Activated CD8-positive, alpha-beta T cell treated with anti-CD3 and anti-CD28 coated beads, Interleukin-2, amount 10 ng/mL, durations not matched to agents 7 days and 5 days (primary cell): ENCODE measurements at places on chromosomes 5 and 9. TPM values are rescaled to one million over a fixed set of nuclear protein-coding genes. Genes with fewer than 3 reads are reported as not detected.

Gene C5orf46
- not detected for total RNA-seq

Gene GALT
- 83.9 TPM for total RNA-seq

Gene CCL28
- 11.9 TPM for total RNA-seq

Gene PAEP
- not detected for total RNA-seq

Gene DRD1
- not detected for total RNA-seq

Gene TEX10
- total RNA-seq = 20.6 TPM

Gene SLC2A6
- total RNA-seq = 14.1 TPM

Gene IGIP
- 2.4 TPM for total RNA-seq

- no peak for DNase-seq
- peaks cover 9% of the 10 kb centered on the region for H3K4me1 ChIP-seq
- no peak overlapping the region for H3K4me3 ChIP-seq
- peaks cover 29% of the 10 kb centered on the region for H3K27me3 ChIP-seq
- no peak overlapping the region for H3K27ac ChIP-seq
These were observed 518.3 kb downstream of the CTNND2 start for GRCh38 chr5:11385901-11386293.

DNA sequence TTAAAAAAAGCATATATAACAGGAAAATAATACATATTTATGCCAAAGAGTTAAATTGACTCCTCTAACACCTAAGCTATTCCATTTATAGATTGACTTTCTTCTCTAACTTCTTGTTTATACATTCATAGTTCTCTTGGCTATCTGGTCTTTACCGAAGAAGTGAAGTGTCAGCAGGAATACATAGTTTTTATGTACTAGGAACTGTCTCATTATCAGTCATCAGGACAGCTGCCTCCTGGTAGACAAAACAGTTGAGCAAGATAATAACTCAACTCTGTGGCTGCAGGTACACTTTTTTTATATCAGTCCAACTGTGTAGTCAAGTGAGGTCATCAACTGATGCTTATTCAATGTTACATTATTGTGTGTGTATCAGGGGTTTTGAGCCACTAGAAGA, 1436.0 kb upstream of the NUDT12 start:
- H3K36me3 ChIP-seq = no peaks in the 10 kb centered on the region
- no peaks in the 10 kb centered on the region for H3K27me3 ChIP-seq

- H3K4me1 ChIP-seq = no peaks in the 10 kb centered on the region
- H3K4me3 ChIP-seq = no peak overlapping the region
- H3K36me3 ChIP-seq = no peaks in the 10 kb centered on the region
These were observed 55.3 kb downstream of the ENTREP1 start for GRCh38 chr9:69380301-69380700.

GRCh38 chr9:8456344-8456743, 656.8 kb upstream of the DMAC1 start:
- no peaks in the 10 kb centered on the region for H3K4me1 ChIP-seq
- H3K36me3 ChIP-seq = no peaks in the 10 kb centered on the region
- H3K27ac ChIP-seq = no peak overlapping the region
- no peaks in the 10 kb centered on the region for H3K27me3 ChIP-seq

DNA sequence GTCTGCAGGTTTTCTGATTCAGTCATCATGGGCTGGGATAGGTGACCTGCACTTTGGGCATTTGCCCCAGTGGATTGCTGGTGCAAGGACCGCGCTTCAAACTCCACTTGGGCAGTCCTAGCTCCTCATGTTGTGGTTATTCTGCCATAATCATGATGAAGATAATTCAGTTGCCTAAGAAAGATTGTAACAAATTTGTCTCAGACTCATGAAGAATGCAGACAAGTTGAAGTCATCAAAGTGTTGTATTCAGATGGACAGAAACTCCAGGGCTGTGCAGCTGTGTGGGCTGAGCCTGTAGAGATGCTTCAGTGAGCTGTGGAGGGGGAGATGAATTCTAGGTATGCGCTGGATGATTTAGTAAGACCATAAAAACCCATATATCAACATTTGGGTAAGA, 38.5 kb downstream of the TARS1 start:
- H3K27me3 ChIP-seq = no peaks in the 10 kb centered on the region
- no peak for DNase-seq
- H3K27ac ChIP-seq = no peak overlapping the region
- H3K4me3 ChIP-seq = no peak overlapping the region
- H3K36me3 ChIP-seq = peaks cover 35% of the 10 kb centered on the region

DNA sequence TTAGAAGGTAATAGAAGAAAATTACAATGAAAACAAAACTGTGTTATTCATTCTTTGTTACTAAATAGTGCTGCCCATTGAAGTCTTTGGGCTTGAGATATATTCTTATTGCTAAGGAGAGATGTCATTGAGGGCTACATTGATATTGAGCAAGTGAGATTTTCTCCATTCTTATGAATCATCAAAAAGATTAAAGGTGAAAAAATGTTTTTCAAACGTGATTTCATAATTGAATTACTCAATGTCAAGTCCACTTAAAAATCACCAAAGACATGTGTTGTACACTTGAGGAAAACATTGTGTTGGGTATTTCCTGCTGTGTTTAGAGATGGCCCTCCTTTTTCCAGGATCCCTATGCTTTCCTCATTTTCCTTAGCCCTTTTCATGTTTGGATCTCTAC, 448.1 kb downstream of the NFIB start:
- no peak overlapping the region for H3K4me3 ChIP-seq
- H3K27ac ChIP-seq = no peak overlapping the region
- no peak for DNase-seq
- H3K4me1 ChIP-seq = no peaks in the 10 kb centered on the region

GRCh38 chr5:171984748-171985419, 21.6 kb downstream of the FBXW11 start:
- H3K4me3 ChIP-seq = no peak overlapping the region
- H3K4me1 ChIP-seq = peaks cover 31% of the 10 kb centered on the region
- no peaks in the 10 kb centered on the region for H3K27me3 ChIP-seq

- H3K27ac ChIP-seq = no peak overlapping the region
- no peak overlapping the region for H3K4me3 ChIP-seq
- no peaks in the 10 kb centered on the region for H3K4me1 ChIP-seq
These were observed 659.8 kb downstream of the IRX1 start for GRCh38 chr5:4255441-4255840.

DNA sequence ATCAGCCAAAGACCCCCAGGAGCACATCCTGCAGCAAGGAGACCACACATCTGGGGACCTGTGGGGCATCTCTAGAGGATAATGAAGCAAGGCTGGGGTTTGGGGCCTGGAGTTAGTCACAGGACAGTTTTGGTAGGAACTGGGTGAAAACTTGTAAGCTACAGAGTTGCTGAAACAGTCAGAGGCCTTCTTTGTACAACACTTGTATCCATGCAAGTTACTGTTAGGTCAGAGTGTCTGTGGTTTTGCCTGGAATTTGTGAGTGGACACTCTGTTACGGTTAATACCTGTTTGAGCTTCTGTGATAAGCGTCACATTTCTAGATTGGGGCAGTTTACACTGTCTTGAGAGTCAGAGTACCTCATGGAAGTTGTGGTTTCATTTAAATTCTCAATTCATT, 22.6 kb upstream of the ASPN start:
- H3K27me3 ChIP-seq = no peaks in the 10 kb centered on the region
- H3K27ac ChIP-seq = no peak overlapping the region
- DNase-seq = no peak
- no peaks in the 10 kb centered on the region for H3K36me3 ChIP-seq

- peaks cover 9% of the 10 kb centered on the region for H3K4me1 ChIP-seq
- no peak for DNase-seq
These were observed 70.4 kb downstream of the GADD45G start for GRCh38 chr9:89675058-89675742.

GRCh38 chr5:132830436-132831094, at the start of gene SHROOM1:
Gene SHROOM1, minus strand, starts transcription at chr5:132830647. Its CDS starts 4,507 bp downstream, at chr5:132826140.
- H3K27me3 ChIP-seq = peaks cover 31% of the 10 kb centered on the region
- H3K36me3 ChIP-seq = no peaks in the 10 kb centered on the region
- no peak for DNase-seq
- H3K4me1 ChIP-seq = peaks cover 21% of the 10 kb centered on the region

GRCh38 chr9:131379056-131379455, 14.8 kb upstream of the PRRC2B start:
- H3K27ac ChIP-seq = no peak overlapping the region
- no peaks in the 10 kb centered on the region for H3K36me3 ChIP-seq
- DNase-seq = no peak
- peaks cover 3% of the 10 kb centered on the region for H3K4me1 ChIP-seq
- H3K4me3 ChIP-seq = no peak overlapping the region

GRCh38 chr5:125100951-125101350, 354.5 kb upstream of the ZNF608 start:
- no peaks in the 10 kb centered on the region for H3K36me3 ChIP-seq
- no peak overlapping the region for H3K4me3 ChIP-seq
- no peak for DNase-seq
- H3K27ac ChIP-seq = no peak overlapping the region
- H3K27me3 ChIP-seq = no peaks in the 10 kb centered on the region

GRCh38 chr5:178557416-178557815, 32.8 kb downstream of the COL23A1 start:
- H3K4me1 ChIP-seq = peaks cover 6% of the 10 kb centered on the region
- H3K4me3 ChIP-seq = no peak overlapping the region
- no peak overlapping the region for H3K27ac ChIP-seq
- H3K36me3 ChIP-seq = no peaks in the 10 kb centered on the region
- no peak for DNase-seq

GRCh38 chr5:29795096-29795652, 1398.3 kb upstream of the CDH6 start:
- no peak for DNase-seq
- H3K4me3 ChIP-seq = no peak overlapping the region
- no peaks in the 10 kb centered on the region for H3K27me3 ChIP-seq
- H3K27ac ChIP-seq = no peak overlapping the region
- H3K4me1 ChIP-seq = no peaks in the 10 kb centered on the region

DNA sequence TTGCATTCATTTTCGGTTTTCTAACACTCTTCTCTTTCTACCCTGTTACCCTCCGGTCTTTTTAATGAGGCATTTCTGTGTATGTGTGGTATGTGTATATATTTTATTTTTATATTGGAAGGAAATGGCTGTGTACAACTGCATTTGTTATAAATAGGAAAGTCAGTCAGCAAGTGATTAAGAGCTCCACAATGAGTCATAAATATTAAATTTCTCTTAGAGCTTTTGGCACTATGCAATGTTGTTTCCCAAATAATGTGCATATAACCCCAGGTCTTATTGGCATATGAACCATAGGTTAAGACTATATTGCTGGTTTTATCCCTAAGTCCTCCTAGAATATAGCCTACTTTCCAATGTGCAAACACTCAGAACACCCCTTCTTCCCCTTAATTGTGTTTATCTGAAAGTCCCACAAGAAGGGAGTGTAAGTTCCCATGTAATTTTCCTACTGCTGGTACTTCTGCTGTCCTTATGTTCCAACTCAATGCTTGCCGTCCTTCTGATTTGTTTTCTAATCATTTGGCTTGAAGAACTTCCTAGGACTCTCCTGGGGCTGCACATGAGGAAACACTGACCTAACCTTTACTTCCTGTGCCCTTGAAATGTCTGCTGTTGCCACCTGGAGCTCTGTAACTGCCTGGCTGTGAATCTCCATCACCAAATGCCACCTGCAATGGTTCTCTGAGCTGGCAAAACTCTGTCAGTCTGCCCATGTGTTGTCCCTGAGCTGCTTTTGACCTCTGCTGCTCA, 65.5 kb upstream of the PCSK5 start:
- no peak for DNase-seq
- no peaks in the 10 kb centered on the region for H3K27me3 ChIP-seq
- no peak overlapping the region for H3K4me3 ChIP-seq
- H3K27ac ChIP-seq = no peak overlapping the region
- no peaks in the 10 kb centered on the region for H3K4me1 ChIP-seq

GRCh38 chr5:3601911-3602782, 6.5 kb downstream of the IRX1 start:
- no peak overlapping the region for H3K27ac ChIP-seq
- H3K4me1 ChIP-seq = no peaks in the 10 kb centered on the region
- no peak for DNase-seq
- H3K4me3 ChIP-seq = peak overlapping the region; percentile 10
- peaks cover 60% of the 10 kb centered on the region for H3K27me3 ChIP-seq

GRCh38 chr9:29548436-29548835, 1975.2 kb upstream of the C9orf72 start:
- H3K4me1 ChIP-seq = no peaks in the 10 kb centered on the region
- H3K4me3 ChIP-seq = no peak overlapping the region
- H3K36me3 ChIP-seq = no peaks in the 10 kb centered on the region

DNA sequence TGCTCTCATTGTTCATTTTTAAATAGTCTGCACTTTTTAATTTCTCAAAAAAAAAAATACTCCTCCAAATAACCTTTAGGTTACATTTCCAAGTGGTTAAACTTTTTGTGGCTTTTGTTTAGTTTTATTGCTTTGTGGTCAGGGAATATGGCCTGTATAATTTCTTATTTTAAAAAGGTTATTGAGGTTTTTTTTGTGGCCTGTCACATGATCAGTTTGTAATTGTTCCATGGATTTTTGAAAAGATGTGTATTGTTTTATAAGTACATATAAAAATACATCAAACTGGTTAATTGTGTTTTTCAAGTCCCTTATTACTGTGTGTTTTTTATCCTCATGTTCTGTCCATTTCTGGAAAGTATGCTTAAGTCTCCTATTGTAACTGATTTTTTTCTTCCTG, 64.0 kb downstream of the ZNF618 start:
- peaks cover 4% of the 10 kb centered on the region for H3K27me3 ChIP-seq
- no peaks in the 10 kb centered on the region for H3K36me3 ChIP-seq
- no peak overlapping the region for H3K27ac ChIP-seq
- no peaks in the 10 kb centered on the region for H3K4me1 ChIP-seq
- DNase-seq = no peak

DNA sequence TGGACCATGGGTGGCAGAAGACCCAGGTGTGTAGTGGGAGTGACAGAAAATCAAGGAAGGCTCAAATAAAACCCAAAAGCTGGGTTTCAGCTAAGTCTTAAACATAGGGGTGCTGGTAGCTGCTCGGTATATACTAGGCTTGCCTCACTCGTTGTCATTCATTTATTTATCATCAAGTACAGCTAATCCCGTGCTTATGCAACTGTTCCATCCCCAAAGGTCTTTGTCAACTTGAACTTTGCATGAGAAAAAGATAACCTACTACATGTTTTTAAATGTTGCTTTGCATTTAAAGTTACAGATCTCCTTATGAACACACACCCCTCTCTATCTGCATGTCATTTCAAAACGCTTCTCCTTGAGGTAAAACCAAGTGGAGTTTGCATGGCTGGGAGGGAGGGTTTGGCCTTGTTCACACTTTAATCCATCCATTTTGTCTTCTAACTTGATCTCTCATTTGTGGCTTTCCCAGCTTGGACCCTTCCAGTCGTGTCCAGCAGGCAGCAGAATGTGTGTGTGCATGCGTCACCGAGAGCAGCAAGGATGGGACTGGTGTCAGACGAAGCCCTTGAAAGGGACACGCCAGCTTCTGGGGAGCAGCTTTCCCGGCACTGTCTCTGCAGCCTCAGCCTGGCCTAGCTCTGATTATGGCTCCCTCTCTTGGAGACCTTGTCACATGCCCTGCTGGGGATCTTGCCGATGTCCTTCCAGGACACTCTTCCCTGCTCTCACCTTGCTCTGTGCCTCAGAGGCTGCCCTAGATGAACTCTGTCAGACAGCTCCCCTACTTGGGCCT, 133.5 kb downstream of the GADD45G start:
- H3K4me3 ChIP-seq = no peak overlapping the region
- peaks cover 52% of the 10 kb centered on the region for H3K4me1 ChIP-seq
- no peaks in the 10 kb centered on the region for H3K36me3 ChIP-seq
- H3K27me3 ChIP-seq = no peaks in the 10 kb centered on the region
- no peak overlapping the region for H3K27ac ChIP-seq
